ENCODE measurements at places on chromosomes 5 and 9. TPM values are rescaled to one million over a fixed set of nuclear protein-coding genes. Genes with fewer than 3 reads are reported as not detected.

GRCh38 chr9:110040788-110041187 lies 167.2 kb downstream of the C9orf152 start:
- DNase-seq = no peak

DNA sequence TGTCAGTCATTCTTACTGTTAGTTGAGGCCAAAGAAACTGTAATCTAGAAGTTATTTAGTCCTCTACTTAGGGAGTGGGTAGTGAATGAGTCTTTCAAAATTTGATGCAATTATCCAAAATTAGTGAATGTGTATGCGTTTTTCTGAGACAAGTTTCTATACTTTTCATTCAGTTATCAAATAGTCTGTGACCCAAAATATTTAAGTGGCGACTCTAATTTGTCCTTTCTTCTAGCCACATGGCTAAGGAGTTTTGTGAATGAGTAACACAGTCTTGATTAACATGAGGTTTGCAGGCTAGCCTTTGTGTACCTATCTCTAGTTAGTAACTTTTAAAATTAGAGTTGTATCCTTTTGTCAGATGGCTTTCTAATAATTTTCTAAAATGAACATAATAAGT lies 45.6 kb downstream of the COMMD10 start:
- DNase-seq = no peak

GRCh38 chr5:176629317-176629852 lies 949 bp downstream of the SNCB start:
- no peak for DNase-seq

DNA sequence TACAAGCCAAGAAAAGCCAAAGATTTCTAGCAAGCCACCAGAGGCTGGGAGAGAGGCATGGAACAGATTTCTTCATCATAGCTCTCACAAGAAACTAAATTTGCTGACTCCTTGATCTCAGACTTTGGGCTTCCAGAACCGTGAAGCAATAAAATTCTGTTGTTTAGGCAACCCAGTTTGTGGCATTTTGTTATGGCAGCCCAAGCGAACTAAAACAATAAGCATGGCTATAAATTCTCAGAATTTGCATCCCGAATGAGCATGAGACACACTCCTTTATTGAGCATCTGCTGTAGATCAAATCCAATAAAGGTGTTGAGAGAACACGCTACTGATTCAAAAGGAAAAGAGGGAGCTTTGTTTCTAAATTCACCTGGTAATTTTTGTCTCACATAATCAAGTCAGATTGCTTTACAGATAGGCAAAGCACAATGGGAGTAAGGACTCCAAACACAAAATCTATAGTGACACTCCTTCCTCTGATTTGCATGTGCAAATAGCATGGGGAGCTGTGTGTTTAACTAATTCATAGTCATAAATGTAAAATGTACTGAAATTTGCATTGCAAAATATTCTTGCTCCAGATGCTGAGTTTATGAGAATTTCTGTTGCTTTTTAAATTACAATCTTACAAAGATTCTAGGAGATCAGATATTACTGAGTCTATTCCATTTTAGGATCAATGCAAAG lies 308.7 kb downstream of the MED10 start:
- no peak for DNase-seq

DNA sequence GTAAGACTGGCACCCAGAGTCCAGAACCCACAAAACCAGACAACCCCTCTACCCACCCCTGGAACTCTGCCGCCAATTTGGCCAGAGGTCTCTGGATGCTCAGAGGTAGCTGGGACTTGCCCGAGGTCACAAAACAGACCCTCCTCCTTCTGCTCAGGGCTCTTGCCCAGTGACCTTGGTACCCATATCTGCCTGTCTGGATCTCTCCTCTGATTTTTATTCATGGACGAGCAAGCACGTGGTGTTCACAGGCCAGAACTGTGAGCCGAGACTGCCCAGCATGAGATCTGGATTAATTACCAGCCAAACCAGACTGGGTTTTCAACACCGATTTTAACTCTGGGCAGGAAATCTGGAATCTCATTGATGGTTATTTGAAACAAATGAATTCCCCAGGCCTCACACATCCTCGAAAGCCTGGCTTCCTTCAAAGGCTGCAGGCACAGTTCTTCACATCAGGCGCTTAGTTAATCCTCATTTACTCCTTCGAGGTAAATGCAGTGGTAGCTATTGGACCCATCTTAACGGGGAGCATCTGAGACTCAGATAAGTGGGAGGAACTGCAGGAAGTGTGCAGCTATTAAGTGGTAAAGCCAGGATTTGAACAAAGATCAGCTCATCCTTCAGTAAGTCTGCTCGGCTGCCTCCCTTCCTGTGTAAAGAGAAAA lies 21.4 kb downstream of the COL27A1 start:
- peak; percentile 57 for DNase-seq

Gene SPAG8
- total RNA-seq = 3.3 TPM

Gene ROPN1L
- 0.39 TPM for total RNA-seq

Gene DOLK
- total RNA-seq = 22.2 TPM
